Breast epithelium (tissue), 4 donors: ENCODE measurements at places on chromosomes 7 and 10.

DNA sequence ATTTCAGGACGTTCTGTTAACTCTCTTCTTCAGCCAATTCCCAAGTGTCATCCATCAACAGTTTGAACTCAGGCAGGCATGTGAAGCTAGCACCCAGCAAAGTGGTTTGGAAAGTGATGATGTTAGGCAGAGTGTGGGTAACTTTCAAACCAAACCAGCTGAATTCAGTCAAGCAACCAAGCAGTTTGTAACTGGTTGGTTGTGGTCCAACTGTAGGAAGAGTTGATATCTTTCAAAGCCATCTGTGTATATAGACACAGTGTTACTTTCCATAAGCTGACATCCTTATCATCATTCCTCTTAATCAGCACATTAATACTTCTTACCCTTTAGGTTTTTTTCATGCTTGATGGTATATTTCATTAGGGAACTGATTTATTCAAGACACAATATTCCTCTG lies 72.2 kb upstream of the NUPR2 start:
- no peak for DNase-seq

DNA sequence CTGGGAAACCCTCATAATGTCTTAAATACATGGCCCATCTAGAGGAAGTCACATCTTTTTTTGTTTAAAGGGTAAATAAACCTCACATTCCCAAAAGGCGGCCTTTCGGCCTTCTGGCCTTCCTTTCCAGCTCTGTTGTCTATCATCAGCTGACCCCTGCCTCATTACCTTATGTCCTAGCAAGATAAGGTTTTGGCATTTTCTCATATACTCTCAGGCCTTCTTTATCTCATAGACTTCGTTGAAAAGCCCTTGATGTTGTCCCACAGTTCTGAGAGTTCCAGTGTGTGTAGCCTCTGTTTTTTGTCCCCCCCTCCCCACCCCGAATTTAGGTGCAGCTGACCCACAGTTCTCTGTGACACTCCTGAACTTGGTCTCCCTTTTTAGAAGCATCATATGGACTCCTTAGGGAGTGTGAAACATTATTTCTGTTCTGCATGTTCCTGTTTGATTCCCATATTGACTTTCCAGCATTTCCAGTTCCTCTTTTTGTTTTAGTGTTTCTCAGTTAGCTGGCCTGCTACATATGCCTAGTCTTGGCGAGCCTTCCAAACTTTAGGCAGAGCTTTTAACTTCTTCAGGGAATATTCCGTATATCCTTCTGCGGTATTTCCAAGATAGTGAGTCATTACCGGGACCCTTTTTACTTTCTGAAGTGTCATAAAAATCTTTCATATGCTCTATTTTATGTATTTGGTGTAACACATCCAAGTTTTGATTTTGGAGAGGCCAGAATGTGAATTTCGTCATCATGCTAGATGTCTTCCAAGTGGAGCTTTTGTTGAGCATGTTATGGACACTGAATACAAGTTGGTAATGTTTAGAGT lies 138.5 kb downstream of the LRRC4 start:
- DNase-seq = no peak

DNA sequence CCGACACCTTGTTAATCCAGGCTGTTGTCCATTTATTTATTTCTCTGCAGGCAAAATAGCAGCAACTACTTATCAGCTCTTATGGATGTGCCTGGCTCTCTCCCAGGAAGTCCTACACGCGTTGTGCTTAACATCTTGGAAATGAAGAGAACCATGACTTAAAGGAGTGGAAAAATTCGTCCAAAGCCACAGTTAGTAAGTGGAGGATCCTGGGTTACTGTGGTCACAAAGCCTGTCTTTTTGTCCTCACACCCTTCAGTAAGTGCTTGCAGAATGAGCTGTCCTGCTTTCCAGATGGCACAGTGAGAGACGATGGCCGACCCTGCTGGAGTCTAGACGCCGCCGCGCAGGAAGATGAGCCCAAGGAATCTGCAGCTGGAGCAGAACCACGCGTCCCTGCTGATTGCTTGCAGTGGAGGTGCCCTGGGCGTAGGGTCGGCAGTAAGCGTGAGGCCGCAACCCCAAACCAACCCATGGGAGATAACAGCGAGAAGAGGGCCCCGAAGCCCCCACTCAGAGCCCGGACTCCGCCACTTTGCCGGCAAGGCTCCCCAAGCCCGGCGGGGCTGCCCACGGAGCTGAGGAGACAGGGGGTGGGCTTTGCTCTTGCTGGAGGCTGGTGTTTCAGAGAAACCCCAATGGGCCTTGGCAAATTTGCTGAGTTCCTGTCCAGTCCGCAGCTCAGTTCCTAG lies 178.6 kb downstream of the CXCL12 start:
- DNase-seq = no peak

GRCh38 chr7:113087071-113087998 lies 708 bp upstream of the GPR85 start:
- DNase-seq = no peak

DNA sequence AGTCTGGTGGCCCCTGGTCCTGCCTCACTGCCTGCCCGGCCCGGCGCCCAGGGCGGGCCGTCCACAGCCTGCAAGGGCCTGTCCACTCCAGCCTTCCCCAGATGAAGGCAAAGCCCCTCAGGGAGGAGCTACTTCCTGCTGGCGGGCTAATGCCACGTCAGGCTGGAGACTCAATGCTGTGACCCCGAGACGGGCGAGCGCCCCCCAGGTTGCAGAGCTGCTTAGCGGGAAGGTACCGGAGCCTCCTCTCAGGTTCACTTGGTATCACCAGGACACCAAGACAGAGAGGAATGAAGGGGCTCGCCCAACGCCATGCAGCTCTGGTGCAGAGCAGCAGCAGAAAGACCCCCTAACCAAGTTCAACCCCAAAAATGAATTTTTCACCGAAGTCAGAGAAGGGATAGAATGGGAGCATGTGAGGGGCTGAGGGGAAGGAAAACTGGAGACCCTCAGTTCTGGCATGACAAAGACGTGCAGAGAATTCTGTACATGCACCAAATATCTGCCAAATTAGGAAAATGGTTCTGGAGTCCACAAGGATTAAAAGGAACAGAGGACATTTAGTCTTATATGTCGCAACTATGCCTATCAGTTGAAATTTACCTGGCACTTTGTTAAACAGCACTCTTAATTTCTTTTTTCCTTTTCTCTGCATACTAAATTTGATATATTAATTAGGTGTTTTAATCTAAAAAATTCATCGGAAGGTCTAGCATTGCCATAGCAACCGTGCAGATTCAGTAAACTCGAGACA lies 2.8 kb downstream of the STK32C start:
- DNase-seq = no peak

DNA sequence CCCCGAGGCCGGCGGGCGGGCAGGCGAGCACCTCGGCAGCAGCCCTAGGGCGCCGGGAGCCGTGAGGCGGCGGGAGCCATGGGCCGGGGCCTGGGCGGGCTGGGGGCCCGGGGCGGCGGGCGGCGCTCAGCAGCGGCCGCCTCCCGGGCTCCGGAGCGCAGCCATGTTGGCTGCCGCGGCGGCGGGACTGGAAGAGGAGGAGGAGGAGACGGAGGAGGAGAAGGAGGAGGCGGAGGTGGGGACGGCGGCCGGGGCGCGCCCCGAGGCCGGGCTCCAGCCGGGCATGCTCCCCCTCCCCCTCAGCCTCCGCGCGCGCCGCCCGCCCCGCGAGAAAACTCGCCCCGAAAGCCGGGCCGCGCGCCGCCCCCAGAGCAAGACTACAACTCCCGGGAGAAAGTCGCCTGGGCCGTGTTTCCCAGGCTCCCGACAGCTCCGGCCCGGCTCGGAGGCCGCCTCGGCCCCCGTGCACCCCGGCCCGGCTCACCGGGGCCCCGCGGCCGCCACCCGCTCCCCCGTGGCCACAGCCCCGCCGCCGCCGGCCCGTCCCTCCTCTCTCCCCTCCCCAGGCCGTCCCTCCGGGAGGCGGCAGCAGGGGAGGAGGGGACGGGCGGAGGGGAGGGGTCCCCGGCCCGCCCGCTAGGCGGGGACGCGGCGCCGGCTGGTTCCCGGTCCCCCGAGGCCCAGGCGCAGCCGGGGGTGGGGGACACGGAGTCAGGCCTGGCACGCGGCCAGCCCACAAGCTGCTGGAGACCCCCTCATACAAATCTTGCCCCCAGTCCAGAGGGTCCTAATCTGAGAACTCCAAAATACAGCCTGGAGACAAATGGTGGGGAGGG lies at the start of gene DLG5:
DLG5 (minus strand) TSS at position 190 of the 836 bp plus-strand sequence. CDS start 235 bp downstream, outside the sequence.
- DNase-seq = peak; percentile 63

DNA sequence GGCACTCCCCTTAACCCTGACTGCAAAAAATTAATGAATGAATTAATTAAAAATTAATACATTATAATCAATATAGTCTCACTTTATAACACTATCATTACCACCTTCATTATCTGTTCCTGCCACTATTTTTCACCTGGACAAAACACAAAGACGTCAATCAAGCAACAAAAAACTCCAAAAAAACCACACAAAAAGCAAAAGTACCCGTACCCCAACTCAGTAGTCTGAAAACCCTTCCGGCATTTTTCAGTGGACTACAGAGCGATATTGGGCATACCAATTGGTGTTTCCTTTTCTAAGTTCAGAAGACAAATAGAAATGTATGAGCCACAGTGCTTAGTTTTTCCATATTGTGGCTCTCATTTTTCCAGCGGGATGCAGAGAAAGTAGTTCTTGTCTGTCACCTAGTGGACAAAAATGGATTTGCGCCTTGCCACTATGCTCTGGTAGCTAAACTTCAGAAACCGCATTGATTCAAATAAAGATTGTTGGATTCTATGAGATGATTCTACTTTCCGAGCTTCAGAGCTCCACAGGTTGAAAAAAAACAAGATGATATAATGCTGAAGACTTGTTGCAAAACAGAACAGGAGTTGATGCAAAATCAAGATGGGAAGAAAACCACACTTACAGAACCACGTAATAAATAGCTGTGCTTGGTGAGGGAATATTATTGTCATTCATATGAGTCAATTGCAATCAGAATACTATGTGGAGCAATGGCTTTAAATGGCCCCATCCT lies 50.6 kb upstream of the ITGB1 start:
- DNase-seq = no peak

DNA sequence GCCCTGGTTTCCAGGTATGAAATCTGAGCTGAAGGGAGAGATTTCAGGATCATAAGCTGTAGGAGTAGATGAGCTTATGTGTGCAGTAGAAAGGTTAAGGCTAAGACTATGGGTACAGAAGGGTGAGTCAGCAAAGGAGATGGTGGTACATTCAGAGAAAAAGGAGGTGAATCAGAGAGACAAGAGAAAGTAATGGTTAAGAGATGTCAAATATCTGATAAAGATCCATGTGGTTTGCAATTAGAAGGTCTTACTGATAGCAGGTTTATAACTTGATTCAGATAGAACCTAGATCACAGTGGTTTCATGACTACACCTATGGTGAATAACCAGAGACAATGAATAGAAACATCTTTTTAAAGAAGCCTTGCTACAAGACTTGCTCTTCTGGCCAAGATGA lies 4.5 kb upstream of the NPY start:
- DNase-seq = no peak

GRCh38 chr10:43093423-43094076 lies 16.7 kb downstream of the RET start:
- DNase-seq = no peak

DNA sequence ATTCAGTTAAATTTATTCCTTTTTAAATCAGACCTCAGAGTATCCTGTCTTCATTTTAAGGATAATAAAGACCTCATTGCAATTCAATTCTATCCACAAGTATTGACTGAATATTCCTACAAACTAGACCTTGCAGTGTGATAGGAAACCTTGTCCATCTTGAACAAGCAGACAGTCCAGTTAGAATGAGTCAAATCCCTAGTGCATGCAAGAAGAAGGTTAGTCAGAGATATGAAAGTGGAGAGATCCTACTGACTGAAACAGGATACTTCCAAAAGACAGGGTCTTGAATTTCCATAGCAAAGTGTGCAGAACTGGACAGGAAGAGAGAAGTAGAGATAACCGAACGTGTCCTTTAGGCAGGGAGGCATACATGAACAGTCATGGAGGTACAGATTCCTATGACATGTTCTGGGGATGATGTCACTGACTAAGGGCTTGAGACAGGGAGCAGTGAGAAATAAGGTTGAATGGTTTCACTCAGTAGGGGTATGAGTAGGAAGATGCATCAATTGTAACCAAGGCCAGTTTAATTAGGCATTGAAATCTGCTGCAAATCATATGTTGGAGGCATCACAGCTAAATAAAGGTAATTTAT lies 45.2 kb downstream of the PPP1R3A start:
- DNase-seq = no peak

- DNase-seq = no peak
These were observed 41.6 kb downstream of the CALML5 start for GRCh38 chr10:5457741-5458140.

GRCh38 chr7:18363751-18364380 lies 131.7 kb upstream of the HDAC9 start:
- DNase-seq = no peak

GRCh38 chr10:93437086-93437945 lies 44.8 kb downstream of the MYOF start:
- peak; percentile 88 for DNase-seq

- DNase-seq = no peak
These were observed 137.5 kb upstream of the MKLN1 start for GRCh38 chr7:131190146-131190545.

DNA sequence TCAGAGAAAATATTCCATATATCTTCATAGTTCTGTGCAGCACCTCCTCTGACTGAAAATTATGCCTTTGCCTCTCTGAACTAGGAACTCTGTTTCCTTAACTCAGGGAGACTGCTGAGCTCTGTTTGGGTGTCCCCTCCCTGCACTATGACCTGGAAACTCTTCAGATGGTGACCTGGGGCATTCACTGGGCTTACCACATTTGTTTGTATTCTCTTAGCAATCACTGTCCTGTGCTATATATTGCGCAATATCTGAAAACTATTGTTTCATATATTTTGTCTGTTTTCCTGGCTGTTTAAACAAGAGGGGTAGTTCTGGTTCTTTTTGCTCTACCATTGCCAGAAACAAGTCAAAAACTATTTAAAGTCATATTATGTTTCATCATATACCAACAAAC lies 181.8 kb upstream of the KIAA1217 start:
- no peak for DNase-seq

DNA sequence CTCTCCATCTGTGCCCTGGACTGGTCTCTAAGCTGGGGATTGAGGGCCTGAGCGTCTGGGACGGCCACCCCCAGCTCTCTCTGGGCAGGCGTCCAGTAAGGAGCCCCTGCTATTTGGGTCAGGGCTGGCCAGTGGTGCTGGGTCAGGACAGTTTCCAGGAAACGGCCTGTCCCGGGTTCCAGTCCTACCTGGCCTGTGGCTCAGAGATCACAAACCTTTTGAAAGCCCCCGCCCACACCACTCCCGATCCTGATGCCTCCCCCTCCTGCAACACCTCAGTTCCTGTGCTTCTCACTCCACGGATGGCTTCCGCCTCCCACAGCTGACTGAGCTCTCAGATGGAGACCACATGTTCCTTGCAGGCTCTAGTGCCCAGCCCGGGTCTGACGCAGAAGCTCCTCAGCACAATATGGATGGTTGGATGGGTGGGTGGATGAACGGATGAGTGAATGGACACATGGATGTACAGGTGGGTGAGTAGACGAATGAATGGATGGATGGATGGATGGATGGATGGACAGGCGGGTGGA lies 91.7 kb upstream of the PDGFA start:
- no peak for DNase-seq

GRCh38 chr7:49038821-49039358 lies 114.5 kb downstream of the CDC14C start:
- no peak for DNase-seq

DNA sequence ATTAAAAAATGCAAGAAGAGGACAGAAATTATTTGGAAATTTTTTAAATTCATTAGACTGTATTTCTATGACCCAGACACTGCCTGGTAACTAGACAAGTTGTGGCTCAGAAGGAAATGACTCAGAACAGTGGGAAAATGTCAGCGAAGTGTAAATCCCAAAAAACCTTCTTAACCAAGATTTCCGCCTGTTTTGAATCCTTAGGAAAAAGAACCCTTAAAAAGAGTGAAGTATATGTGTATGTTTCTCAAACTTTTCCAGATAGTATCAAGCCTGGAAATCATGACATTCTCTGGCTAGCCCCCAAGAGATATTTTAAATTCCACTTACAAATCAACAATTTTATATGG lies 42.7 kb upstream of the PLXNA4 start:
- DNase-seq = no peak
